ENCODE measurements at places on chromosomes 12 and 14. TPM values are rescaled to one million over a fixed set of nuclear protein-coding genes. Genes with fewer than 3 reads are reported as not detected.

WNT5B gene
- total RNA-seq: 20.9 TPM

ACRBP gene
- total RNA-seq: not detected

CPNE6 gene
- not detected for total RNA-seq

CLEC2A gene
- total RNA-seq: not detected

LRIG3 gene
- total RNA-seq: 103 TPM

LMO3 gene
- total RNA-seq: 20.9 TPM

PDE6H gene
- total RNA-seq: not detected

GPR132 gene
- total RNA-seq: not detected

PSMB5 gene
- 121 TPM for total RNA-seq

Data from uterus (tissue), 4 donors.